ENCODE measurements at places on chromosomes 1 and 21.
A peak's percentile ranks its signal among the peaks of the same experiment; 100 is the strongest.

DNA sequence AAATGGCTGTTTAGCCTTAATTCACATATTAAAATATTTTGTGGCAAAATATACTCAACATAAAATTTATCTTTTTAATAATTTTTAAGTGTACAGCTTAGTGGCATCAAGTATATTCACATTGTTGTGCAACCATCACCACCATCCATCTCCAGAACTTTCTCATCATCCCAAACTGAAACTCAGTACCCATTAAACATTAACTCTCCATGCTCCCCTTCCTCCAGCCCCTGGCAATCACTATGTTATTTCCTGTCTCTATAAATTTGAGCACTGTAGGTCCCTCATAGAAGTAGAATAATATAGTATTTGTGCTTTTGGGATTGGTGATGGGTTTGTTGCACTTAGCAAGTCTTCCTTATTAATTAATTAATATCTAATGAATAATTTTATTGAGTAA, 29.4 kb downstream of the CCN1 start:
- DNase-seq = no peak

GRCh38 chr1:238232084-238232710, 341.5 kb upstream of the ZP4 start:
- no peak for DNase-seq

- no peak for DNase-seq
Observed at GRCh38 chr1:2134621-2135307, 59.8 kb downstream of the FAAP20 start.

GRCh38 chr1:65881067-65881594, 88.4 kb downstream of the PDE4B start:
- DNase-seq = no peak

DNA sequence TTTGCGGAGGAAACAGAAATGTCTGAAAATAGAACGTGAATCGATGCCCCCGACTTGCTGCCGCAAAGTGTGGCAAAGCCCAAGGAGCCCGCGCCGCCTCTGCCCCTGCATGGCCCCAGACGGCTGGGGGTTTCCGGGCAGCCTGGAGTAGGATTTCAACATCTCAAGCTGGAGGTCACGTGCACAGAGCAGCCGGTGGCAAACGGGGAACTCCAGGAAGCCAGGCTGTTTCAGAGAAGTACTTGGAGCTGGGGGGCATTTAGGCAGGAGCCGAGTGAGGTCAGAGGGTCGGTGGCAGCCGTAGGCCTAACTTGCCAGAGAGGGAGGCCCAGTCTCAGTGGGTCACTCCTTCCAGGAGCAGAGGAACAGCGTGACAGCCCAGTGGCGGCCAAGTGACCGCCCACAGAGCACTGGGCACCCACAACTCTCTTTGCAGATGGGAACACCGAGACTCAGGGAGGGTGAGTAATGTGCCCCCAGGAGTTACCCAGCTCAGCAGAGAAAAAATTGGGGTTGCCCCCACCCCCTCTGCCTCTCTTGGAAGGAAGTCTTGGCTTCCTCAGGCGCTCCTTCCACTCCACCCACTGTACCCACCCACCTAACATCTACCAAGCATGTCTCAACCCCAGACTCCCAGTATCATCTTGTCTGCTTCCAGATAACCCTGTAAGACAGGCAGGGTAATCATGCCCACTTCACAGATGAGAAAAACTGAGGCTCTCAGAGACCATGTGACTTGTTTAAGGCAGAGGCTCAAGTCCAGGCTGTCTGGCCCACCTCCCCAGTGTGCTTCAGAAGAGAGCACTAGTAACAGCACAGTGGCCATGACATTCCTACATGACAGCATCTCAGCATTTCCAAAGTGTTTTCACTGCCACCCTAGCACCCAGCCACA, 179.4 kb downstream of the HIVEP3 start:
- peak; percentile 76 for DNase-seq

GRCh38 chr21:28856588-28857250, 136.0 kb downstream of the LTN1 start:
- no peak for DNase-seq

DNA sequence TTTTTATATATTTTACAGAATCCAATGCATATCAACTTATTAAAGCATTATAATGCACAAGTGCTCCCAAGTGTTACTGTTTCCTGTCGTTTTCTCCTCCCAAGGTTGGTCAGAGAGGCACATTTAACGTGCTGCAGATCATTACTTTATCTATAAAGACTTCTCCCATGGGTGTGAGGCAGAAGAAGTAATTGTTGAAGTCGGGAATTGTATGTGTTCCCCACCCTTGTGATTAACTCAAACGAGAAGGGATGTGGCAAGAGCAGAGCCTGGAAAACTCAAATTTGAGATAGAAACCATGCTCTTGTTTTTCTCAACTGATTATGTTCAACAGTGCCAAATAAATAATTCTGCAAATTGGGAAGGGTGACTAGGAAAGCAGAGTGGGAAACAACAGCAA, 412.5 kb upstream of the ADAMTS5 start:
- no peak for DNase-seq

DNA sequence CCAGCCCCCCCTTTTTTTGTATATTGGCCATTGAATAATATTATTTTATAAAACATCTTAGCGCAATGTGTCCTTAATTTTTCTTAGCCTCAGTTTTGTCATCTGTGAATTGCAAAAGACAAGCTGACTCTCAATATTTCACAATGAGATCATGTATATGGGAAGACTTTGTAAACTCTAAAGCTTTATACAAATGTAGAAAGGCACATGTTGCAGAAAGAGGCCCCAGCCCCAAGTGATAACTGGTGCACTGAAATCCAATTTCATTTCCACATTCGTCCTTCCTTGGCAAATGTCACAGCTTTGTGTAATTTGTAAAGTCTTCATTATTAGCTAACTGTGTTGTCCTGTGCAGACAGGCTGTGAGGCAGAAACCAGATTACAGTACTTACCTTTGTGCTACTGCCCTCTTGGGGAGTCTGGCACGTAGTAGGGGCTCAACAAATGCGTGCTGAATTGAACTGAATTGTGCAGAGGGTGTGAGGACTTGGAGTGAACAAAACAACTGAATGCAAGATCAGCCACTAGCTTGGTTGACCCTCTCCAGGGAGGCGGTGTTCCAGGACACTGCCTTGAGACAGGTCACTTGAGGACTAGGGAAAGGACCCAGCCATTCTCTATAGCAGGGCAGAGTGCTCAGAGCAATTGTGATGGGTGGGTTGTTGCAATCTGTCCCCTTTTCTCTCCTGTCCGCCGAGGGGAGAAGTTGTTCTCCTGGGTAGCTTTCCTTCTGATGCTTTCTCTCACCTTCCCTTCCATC, 74.6 kb downstream of the LMO4 start:
- DNase-seq = no peak

All from AG04449 (cell line).